ENCODE measurements at places on chromosomes 12 and 14. TPM values are rescaled to one million over a fixed set of nuclear protein-coding genes. Genes with fewer than 3 reads are reported as not detected.

DNA sequence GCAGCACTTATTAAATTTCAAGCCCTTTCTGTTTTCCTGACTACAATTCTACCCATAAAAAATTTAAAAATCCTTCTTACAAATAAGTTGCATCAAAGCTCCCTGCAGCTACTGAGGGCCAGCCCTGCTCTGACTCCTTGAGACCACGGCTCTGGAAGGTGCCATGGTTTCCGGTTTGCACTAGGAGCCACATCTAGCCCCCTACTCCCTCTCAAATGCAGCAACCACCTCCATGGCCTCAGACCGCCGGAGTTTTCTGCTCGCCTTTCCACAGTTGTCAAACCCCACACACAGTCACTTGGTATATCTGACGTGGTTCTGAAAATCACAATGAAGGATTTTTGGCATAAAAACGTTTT lies 30.1 kb downstream of the P2RX4 start:
- DNase-seq, result no peak

DNA sequence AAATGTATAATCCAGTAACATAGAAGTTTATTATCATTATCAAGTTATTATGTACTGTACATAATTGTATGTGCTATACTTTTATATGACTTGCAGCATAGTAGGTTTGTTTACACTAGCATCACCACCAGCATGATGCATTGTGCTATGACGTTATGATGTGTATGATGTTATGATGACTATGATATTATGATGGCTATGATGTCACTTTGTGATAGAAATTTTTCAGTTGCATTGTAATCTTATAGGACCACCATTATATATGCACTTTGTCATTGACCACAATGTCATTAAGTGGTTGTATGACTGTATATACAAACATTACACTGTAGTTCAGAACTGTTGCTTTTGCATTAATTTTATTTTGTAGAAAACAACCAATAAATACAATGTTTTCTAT lies 173.4 kb downstream of the PPFIA2 start:
- DNase-seq, result no peak

- DNase-seq, result no peak
These were observed 25.4 kb downstream of the SLC35E3 start for GRCh38 chr12:68771223-68771925.

The AMN gene
- 21.8 TPM for total RNA-seq

GRCh38 chr14:91405241-91405721 lies 12.3 kb downstream of the CCDC88C start:
- no peak for DNase-seq

The TRPV4 gene
- total RNA-seq, result 3.1 TPM

The CRACR2A gene
- not detected for total RNA-seq

The CIDEB gene
- total RNA-seq, result not detected

DNA sequence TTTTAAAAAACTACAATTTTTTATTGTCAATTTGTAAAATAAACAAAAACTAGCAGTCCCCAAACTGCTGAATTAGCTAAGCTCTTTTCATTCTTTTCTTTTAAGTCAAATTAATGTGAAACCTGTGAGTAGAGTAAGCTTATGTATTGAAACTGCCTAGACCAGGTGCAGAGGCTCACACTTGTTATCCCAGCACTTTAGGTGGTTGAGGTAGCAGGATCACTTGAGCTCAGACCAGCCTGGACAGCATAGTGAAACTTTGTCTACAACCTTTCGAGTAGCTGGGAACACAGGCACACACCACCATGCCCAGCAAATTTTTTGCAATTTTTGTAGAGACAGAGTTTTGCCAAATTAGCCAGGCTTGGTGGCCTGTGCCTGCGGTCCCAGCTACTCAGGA lies 26.4 kb downstream of the SCFD1 start:
- no peak for DNase-seq

- no peak for DNase-seq
These were observed 447 bp upstream of the NUBPL start for GRCh38 chr14:31560759-31561154.

The PIWIL1 gene
- not detected for total RNA-seq

DNA sequence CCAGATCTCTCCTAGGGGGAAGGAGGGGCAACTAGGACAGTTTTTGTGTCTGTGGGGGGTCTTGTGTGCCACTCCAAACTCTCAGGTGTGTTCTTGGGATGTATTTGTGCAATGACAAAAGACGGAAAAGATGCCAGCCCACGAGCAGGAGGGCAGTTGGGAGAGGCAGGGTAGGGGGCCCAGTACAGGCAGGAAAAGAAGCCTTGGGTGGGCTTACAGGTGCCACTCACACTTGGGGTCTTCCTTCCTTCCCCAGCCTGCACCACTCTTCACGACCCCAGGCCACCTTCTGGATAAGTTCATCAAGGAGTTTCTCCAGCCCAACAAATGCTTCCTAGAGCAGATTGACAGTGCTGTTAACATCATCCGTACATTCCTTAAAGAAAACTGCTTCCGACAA lies 24.4 kb downstream of the OAS2 start:
- DNase-seq, result no peak

The MYH7 gene
- not detected for total RNA-seq

GRCh38 chr14:62952226-62952625 lies 93.0 kb downstream of the KCNH5 start:
- no peak for DNase-seq

- no peak for DNase-seq
These were observed 5.6 kb upstream of the HEBP1 start for GRCh38 chr12:13005649-13006048.

DNA sequence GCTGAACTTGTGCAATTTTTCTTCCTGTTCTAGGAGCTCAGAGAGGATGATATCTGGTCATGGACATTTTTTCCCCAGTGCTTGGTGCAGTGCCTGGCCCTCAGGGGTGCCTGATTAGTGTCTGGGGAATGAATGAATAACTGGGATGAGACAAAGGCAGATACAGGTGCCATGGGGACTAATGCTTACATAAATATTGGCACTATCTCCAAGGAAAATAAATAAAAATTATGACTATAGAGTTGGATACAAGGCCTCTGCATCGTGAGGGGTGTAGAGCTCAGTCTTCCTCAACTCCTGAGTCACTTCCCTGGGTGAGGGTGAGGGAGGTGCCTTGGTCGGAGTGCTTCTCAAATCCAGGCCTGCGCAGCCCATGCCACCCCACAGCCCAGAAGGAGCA lies 188.6 kb downstream of the KCNA5 start:
- no peak for DNase-seq

The FGD4 gene
- total RNA-seq, result 28.3 TPM

DNA sequence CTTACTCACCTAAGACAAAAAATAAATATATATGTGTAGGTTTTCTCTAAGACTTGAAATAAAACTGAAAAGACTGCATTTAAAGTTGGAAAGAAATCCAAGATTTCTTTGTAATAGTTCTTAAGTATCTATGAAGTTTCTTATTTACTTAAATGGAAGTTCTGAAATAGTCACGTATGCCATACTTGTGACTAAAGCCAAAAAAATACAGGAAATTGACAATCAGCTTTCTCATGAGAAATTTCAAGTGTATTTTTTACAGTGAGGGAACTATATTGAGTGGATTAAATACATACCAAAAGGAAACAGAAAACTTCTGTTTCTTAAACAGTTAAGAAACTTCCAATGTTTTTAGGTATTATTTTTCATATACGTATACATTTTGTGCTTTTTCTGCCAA lies 188.1 kb downstream of the DPY19L2 start:
- no peak for DNase-seq

DNA sequence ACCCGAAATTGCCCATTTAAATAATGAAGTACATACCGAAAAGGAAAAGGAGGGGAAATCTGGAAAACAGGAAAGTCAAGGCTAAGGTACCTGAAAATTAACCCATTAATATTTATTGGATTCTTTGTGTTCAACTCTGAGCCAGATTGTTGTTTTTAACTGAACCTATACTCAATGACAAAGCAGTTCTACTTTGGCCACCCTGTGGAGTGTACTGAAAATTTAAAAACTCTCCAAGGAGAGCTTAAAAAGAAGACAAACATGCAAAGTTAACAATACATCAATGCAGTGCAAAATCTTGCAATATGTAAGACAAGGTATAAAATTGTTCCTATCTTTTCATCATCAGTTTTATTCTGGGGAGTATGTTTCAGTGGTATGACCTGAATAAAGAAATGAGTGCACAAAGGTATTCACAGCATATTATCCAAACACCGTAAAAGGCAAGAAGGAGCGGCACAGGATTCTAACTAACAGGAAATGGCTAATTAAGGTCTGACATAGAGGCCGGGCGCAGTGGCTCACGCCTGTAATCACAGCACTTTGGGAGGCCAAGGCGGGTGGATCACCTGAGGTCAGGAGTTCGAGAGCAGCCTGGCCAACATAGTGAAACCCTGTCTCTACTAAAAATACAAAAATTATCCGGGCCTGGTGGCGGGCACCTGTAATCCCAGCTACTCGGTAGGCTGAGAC lies 1.7 kb downstream of the USP44 start:
- DNase-seq, result no peak

The TAS2R19 gene
- 3.3 TPM for total RNA-seq

GRCh38 chr12:122128481-122128880 lies 45.5 kb downstream of the IL31 start:
- no peak for DNase-seq

GRCh38 chr14:98868866-98869265 lies 403.1 kb downstream of the BCL11B start:
- DNase-seq, result no peak

The CMA1 gene
- total RNA-seq, result not detected

The RECQL gene
- total RNA-seq, result 34.5 TPM

The C12orf76 gene
- 29.4 TPM for total RNA-seq

The FANCM gene
- 9.9 TPM for total RNA-seq

DNA sequence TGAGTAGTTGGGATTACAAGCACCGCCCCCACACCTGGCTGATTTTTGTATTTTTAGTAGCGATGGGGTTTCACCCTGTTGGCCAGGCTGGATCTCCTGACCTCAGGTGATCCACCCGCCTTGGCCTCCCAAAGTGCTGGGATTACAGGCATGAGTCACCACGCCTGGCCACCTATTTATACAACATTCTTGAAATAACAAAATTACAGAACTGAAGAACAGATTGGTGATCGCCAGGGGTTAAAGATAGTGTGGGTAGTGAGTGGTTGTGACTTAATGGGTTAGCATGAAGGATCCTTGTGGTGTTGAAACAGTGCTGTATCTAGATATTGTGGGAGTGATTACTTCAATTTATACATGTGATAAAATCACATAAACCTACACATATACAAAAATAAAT lies 7.4 kb downstream of the GLIPR1L1 start:
- no peak for DNase-seq

GRCh38 chr14:105857220-105857825 lies 330.9 kb downstream of the TMEM121 start:
- DNase-seq, result no peak
